ENCODE measurements at places on chromosomes 4 and X. TPM values are rescaled to one million over a fixed set of nuclear protein-coding genes. Genes with fewer than 3 reads are reported as not detected.

HHIP gene
- 10.6 TPM for total RNA-seq

CFP gene
- 1.4 TPM for total RNA-seq

ZNF81 gene
- total RNA-seq = 14.2 TPM

S100P gene
- 0.27 TPM for total RNA-seq

XAGE1A gene
- not detected for total RNA-seq

TECRL gene
- total RNA-seq = not detected

AREG gene
- total RNA-seq = not detected

ARHGAP6 gene
- total RNA-seq = 5.1 TPM

CD38 gene
- 2.1 TPM for total RNA-seq

PNCK gene
- 21.0 TPM for total RNA-seq
